Lower lobe of right lung (tissue), 2 donors: ENCODE measurements at places on chromosomes 12 and 14. TPM values are rescaled to one million over a fixed set of nuclear protein-coding genes. Genes with fewer than 3 reads are reported as not detected.

DNA sequence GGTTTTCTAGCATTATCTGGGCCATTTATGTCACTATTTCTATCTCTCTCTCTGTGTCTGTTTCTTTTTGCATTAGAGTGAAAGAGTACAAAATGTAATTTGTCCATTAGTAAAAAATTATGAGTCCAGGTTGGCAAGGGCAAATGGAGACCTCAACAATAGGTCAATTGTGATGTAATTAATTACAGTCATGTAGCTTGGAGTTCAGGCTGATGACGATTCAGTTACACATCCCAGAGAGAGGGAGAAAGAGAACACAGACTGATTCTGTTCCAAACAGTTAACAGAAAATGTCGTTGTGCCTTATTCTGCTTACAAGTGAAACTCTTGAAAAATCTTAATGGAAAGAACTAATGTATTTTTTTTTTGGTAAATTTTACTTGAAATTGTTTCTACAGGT lies 83.3 kb downstream of the ATXN7L3B start:
- no peak for DNase-seq

DNA sequence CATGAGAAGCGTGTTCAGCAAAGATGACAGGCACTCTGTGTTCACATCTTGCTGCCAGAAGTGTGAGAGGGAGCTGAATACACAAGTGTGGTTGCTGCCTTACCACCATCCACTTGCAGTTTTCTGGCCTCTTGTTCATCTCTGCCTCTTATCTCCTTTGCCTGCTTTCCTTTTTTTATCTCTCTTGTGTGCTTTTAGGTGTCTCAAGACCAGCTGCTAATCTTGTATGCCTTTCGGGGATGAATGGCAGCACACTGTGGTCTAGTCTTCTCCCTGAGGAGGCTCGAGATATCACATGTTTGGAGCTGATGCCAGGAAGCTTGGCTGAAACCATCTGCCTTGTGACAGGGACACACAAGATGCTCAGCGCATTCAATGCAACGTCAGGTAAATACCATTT lies 17.2 kb downstream of the FAM234B start:
- DNase-seq: no peak

DNA sequence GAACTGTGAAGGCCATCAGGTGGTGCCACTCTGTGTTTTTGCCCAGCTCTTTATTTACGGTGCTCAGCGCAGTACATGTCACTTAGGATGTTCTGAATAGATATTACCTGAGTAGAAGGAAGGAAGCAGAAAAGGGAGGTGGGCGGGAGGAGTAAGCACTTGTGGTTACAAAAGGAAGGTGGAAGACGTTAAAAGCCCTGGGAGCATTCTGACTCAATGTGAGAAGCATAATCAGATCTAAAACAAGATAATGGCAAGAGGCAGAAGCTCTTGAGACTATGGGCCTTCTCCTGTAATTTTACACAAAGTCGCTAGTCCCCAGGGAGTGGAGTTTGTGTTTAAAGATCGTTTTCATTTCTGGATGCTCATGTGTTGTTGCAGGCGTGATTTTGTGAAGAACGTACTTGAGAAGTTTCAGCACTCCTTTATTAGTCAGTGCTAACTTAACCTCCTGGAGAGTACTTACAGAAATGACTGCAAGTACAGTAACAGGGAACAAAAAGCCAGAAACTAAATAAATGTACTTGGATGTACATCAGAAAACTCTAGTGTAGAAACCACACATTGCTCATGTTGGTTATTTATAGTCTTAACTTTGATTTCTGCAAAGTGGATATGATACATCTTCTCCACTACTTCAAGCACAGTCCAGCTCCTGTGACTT lies 1523.5 kb downstream of the AACS start:
- no peak for DNase-seq

- no peak for DNase-seq
Observed at GRCh38 chr14:34137001-34137745, 186.3 kb upstream of the EGLN3 start.

DNA sequence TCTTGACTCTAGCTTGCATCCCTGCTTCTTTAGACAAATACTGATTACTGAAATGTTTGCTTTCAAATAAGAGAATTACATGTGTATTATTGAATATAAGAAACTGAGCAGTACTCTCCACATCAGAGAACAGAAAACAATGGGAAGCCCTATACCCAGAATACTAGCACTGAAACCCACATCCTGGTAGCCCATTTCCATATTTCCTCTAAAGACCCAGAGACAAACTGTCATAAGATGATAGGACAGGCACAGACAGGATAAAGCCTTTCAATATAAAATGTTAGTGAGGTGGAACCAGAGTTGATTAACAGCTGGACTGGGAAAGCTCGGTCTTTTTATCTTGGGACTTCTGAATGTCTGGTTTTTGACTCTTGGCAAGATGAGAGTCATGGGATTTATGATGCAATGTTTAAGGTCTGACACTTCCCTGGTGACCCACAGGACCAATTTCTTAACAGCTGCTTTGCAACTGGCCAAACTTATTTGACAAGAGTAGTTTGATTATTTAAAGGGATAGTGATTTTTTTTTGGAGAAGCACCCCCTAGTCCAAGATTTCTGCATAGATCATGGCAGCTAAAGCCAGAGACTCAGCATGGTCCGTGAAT lies 166.9 kb upstream of the ATXN7L3B start:
- no peak for DNase-seq

GRCh38 chr12:97561619-97562290 lies 99.2 kb downstream of the RMST start:
- DNase-seq: no peak

DNA sequence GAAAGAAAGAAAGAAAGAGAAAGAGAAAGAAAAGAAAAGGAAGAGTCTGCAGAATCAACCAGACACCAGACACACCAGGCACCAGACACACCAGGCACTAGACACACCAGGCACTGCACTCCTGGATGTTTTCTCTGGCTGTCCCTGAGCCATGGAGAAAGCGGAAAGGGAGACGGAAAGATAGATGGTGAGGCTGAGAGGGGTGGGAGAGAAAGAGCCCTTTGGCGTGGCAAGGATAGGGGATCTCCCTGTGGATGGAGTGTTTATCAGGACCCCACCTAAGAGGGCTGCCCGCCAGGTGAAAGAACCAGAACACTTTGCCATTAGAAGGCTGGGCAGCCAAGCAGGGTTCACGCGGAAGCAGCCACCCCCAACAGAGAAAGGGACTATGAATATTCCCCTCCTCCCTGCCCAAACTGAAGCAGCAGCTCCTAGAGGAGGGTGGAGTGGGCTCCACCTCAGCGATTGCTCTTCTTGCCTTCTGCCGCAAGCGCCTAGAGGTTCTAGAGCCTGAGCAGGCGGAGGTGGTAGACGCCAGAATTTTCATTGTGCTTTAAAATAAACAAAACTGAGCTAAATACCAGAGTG lies 13.4 kb downstream of the ST8SIA1 start:
- DNase-seq: no peak

DNA sequence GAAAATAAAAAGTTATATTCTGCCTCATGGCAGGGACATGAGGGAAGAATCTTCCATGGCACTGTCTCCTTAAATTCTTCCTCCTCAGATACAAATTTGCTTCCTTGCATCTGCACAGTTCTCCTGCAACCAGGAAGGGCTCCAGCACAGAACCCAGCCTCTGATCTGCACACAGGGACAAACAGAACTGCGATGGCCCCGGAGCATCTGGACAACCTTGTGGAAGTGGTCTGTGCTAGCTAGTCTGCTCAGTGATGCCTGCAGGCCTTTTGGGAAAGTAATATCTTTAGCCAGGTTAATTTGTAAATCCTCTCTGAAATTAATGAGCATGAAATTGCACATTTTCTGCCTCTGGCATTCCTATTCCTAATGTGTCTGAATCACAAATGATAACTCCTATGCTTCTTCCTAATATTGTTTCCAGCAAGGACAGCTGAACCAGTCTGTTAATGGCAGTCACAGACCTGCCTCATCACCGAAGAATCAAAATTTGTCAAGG lies 74.8 kb downstream of the GRIP1 start:
- DNase-seq: no peak

- DNase-seq: no peak
Observed at GRCh38 chr12:83317595-83317994, 630.9 kb downstream of the TMTC2 start.

DNA sequence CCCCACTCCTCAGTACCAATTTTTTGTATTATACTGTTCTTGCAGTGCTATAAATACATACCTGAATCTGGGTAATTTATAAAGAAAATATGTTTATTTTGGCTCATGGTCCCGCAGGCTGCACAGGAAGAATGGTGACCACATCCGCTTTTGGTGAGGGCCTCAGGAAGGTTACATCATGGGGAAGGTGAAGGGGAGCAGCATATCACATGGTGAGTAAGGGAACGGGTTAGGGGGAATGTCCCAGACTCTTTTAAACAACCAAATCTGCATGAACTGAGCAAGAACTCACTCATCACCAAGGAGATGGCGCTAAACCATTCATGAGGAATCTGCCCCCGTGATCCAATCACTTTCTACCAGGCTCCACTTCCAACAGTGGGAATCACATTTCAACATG lies 40.0 kb downstream of the OSBPL8 start:
- DNase-seq: no peak

- no peak for DNase-seq
Observed at GRCh38 chr12:71415336-71416231, 24.0 kb upstream of the LGR5 start.

DNA sequence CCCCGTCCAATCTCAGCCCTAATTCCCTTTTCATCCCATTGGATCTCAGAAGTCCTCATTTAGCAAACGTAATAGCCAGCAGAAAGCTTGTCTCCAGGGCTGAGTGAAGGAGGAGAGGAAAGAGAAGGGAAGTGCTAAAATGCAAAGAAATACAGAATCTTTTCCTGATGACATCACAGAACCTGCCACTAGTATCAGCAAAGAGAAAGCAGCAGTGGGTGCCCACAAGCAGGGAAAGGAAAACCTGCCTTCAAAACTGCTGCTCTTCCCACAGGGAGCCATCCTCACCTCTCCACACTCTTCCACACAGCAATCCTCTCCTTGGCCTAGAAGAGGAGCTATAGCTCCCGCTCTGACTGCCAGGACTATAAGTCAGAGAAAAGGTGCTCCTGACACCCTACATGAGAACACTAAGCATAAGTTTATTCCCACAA lies 11.3 kb downstream of the MED13L start:
- DNase-seq: no peak

GRCh38 chr14:99564926-99565259 lies 39.1 kb downstream of the CCDC85C start:
- no peak for DNase-seq

DNA sequence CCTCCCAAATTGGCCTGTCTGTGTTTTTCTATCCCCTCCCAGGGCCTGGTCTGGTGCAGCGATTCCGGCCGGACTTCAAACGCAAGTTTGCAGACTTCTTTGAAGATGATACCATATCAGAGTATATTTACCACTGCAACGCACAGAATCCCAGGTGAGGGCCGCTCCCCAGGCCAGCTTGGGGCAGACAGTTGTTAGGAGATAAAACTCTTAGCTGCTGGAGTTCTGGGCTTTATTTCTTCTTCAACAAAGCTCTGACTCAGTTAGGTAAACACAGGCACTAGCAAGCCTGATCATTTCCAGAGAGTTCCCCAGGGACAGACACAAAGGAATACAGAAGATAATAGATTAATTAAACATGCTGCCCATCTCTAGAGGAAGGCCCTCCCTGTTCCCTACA lies 8.3 kb downstream of the ABHD4 start:
- DNase-seq: no peak

SERPINA10 gene
- not detected for total RNA-seq

SMCO2 gene
- 0.47 TPM for total RNA-seq

RTL1 gene
- not detected for total RNA-seq

PLD4 gene
- 1.2 TPM for total RNA-seq

CLEC14A gene
- 57.0 TPM for total RNA-seq
